ENCODE measurements at places on chromosomes 13 and 19.

- no peak for DNase-seq
Measured at GRCh38 chr19:54477650-54478049, 4.6 kb upstream of the CDC42EP5 start.

DNA sequence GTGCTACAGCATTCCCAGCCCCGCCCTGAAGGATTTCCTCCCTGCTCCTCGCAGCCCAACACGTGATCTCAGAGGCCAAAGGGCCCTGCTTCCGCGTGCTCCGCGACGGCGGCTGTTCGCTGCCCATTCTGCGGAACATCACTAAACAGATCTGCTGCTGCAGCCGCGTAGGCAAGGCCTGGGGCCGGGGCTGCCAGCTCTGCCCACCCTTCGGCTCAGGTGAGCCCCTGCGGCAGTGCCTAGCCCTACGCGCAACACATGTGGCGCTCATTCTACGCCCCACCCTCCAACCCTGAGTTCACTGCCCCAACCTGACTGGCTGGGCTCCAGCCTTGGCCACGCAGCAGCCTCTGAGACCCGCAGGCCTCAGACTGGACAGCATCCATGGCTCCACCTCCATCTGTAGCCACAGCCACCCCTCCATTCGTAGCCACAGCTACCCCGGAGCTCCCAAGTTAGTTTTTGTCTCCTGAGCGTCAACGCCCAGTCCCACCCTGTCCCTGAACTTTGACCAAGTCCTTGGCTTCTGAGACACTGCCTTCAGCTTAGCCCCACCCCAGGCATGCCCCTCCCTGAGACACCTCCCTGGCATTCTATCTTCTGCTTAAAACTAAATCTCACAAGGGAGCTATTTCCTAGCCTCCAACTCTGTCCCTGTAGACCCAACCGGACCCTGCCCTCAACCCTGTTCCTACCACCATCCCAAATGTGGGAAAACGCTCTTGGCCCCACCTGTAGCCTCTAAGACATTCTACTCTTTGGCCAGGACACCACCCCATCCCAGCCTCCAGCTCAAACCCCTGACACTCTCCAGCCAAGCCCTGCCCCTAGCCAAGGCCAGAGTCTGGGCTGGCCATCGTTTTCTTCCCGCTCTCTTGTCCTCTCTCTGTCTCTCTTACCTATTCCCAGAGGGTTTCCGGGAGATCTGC is 6.4 kb downstream of the LTBP4 start:
- DNase-seq, result no peak

GRCh38 chr19:2727640-2727944 is 6.4 kb upstream of the DIRAS1 start:
- DNase-seq, result no peak

- no peak for DNase-seq
Measured at GRCh38 chr13:48902368-48902767, 73.3 kb upstream of the FNDC3A start.

DNA sequence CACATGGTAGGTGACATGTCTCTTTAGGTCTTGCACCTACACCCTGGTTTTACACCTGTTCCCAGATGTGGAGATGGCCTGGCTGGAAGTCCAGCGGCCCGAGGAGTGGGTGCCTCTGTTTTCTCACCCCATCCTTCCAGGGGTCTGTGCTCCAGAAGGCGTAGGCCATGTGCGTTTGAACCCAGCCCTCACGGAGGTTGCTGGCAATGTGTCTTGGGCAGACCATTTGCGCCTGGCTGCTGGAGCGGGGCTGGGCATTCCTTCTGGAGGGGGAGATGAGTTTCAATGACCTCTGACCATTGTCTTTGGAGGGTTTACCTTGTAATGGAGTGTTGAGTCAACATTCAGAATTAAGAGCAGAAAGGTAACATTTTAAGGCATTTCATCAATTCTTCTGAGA is 54.8 kb upstream of the ZNF536 start:
- no peak for DNase-seq

GRCh38 chr19:1747285-1748114 is 5.8 kb upstream of the ONECUT3 start:
- DNase-seq, result no peak

- DNase-seq, result no peak
Measured at GRCh38 chr13:97660594-97661260, 226.8 kb downstream of the RAP2A start.

DNA sequence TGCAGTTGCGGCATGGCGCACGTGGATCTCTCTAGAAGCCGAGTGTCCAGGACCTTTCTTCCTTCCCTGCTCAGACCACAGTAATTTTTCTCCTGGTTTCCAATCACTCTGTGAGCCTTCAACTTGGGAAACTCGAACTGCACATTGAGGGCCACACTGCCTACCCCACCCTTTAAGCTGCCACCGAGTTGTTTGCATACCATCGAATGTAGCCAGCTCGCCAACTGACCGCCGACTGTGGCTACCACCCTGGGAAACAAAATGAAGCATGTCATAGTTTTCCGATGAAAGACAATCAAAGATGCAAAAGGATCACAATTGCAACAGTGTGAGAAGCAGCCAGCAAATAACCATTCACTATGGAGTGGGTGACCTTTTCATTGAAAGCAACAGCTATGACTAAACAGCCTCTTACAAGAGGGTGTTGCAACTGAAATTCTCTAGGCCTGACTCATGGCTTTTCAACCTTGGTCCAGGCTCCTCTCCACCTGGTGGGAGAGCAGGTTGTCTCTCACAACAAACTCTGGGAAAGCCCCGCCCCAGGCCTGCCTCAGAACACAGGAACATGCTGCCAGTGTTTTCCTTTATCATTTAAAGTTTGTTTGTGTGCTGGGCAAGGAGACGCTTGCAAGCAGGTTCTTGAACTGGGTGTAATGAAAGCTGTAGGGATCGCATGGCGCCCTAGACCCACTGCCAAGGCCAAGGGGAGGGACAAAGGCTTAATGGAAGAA is 141.7 kb upstream of the SERP2 start:
- DNase-seq, result no peak

DNA sequence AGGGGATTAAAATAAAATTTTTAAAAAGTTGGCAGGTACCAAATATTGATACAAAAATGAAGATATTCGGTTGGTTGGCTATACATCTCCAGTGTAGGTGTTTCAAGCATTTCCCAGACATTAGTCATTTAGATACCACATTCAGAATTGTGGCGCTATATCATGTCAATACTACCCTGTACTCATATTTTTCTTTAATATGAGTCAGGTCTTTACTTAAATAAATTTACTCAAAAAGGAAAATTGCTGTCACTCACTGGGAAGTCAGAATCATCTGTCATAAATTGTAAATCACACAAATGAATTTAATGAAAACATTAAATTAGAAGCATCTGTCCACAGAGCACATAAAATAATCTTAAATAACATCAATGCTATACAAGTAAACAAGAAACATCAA is 134.2 kb downstream of the TSHZ3 start:
- DNase-seq, result no peak

DNA sequence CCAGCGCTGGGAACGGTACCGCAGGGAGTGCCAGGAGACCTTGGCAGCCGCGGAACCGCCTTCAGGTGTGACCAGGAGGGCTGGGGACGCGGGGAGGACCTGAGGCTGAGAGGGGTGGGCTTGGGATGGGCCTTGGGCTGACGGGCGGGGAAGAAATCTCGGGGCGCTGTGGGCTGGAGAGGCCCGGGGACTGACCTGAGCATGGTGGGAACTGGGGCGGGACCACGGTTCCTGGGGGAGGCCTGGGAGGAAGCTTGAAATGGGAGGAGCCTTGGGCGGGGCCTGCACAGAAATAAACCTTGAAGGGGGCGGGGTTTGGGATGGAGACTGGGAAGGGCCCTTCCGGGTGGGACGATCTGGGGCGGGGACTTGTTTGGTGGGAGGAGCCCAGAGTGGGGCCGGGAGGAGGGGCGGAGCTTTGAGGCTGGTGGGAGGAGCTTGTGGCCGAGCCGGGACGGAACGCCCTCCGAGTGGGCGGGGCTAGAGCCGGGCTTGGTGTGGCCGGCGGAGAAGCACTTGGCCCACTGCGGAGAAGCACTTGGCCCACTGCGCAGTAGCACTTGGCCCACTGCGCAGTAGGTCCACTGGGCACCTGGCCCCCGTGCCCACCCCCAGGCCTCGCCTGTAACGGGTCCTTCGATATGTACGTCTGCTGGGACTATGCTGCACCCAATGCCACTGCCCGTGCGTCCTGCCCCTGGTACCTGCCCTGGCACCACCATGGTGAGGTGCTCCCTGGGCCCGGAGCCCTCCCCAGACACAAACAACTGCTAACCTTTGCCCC is 2.8 kb downstream of the GIPR start:
- peak; percentile 37 for DNase-seq

DNA sequence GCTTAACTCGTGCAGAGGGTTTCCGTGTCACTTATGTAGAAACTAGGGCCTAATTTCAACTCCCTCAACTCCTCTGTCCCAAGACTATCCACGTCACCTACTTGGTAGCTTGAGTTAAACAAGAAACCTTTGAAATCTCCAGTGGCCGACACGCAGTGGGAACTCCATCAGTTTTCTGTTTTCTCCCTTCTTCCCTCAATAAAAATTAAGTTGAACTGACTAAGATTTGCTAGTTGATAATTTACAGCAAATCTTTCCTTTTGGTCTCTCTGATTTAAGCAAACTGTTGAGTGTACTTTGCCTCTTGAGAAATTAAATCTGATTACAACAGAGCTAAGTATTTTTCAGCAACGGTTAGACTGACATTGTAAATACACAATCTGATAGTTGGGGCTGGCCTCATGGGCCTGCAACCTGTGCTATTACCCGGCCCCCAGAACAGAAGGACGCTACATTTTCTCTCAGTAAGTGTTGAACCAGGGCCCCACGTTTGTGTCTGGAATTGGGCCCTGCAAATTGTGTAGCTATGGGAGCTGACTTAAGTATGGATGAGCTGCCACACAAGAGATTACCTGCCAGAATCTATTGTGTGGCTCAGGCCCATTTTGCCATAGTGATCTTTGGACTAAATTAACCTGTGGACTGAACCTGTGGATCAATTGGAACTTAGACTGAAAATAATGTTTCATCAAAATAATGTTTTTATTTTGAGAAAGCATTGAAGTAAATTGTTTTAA is 708 bp upstream of the ESD start:
- no peak for DNase-seq

- DNase-seq, result no peak
Measured at GRCh38 chr13:50257646-50258045, 242.4 kb downstream of the KCNRG start.

DNA sequence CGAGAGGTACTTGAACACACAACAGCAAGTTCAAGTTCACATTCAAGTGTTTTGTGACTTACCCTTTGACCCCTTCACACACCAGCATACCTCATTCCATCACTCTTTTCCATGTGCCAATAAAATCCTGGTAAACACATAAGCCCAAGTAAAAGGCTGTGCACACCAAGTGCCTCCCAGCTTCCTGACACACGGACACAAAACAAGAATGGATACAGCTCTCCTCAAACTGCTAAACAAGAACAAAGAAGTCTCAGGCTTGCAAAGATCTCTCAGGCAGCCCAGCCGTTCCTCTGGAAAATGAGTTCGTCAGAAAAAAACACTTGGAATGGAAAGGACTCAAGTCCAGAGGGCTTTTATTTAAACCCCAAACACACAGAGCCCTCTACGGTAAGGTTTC is 83.7 kb downstream of the NUFIP1 start:
- no peak for DNase-seq

DNA sequence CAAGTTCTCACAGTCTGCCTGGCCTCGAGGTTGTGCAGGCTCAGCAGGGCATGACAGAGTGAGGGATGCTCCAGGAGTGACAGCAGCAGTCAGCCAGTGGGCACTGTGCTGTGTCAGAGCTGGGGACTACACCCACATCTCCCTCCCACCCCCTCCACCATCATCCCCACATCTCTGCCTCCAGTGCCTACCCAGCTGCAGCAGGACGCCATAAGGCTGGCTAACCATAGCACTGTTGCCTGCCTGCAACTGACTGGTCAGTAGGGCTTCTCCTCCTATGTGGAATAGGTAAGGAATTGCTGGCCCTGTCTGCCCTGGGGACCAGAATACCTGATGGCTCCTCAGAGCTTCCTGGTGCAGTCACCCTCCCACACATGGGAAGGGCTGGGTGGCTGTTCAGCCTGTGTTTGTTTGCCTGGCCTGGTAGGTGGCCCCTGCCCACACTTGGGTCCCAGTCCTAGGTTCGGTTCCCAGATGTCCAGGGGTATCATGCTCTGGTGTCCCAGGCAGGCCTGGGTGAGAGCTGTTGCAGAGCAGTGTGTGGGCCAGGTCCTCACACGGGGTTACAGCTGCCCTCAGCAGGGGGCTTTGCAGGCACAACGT is 15.7 kb downstream of the GPI start:
- no peak for DNase-seq

- no peak for DNase-seq
Measured at GRCh38 chr13:33296793-33297425, 11.4 kb upstream of the STARD13 start.

- DNase-seq, result peak; percentile 22
Measured at GRCh38 chr13:62320129-62321108, 904.8 kb upstream of the PCDH20 start.

- DNase-seq, result no peak
Measured at GRCh38 chr19:47111682-47112165, 1.9 kb downstream of the ZC3H4 start.

DNA sequence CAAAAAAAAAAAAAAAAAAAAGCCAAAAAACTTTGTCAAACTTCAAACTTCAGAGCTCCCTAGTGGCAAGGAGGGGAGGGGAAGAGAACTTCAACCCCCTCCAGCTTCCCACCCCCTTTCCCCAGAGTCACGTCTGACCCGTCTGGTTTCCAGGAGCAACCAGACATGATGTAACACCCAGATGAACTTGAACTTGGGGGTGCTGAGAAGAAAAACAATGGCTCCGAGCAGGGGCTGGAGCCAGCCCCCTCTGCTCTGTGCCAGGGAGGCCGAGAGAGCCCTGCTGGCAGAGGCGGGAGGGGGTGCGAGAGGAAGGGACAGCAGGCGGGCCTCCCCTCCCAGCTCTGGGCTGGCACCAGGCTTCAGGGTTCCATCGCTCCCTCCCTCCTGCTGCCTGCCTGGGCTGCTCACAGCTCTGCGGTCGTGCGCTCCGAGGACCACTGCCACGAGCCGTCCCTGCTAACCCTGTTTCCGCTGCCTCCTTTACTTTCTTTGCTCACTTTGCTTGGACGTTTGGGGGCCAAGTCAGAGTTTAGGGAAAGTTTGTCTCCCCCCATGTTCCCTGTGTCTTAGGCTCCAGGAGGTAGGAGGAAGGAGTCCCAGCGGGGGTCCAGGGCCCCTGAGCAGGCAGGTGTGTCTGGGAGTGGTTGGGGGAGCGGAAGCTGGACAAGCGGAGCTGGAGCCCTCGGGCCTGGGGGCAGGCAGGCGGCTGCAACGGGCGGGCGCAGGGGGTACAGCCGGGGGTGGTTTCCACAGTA is 11.1 kb downstream of the LYL1 start:
- DNase-seq, result no peak

GRCh38 chr19:38209152-38209551 is 14.9 kb downstream of the DPF1 start:
- no peak for DNase-seq

- DNase-seq, result no peak
Measured at GRCh38 chr13:100323937-100324336, 235.0 kb downstream of the PCCA start.

- DNase-seq, result no peak
Measured at GRCh38 chr19:799076-799881, 2.0 kb downstream of the PTBP1 start.

Data from SHP77 (cell line).